Osteoblast (primary cell): ENCODE measurements at places on chromosomes 7 and 10.
A peak's percentile ranks its signal among the peaks of the same experiment; 100 is the strongest.

- DNase-seq, result no peak
Measured at GRCh38 chr10:96556003-96556402, 30.8 kb downstream of the TM9SF3 start.

- DNase-seq, result peak; percentile 87
Measured at GRCh38 chr10:31157123-31158010, 125.7 kb upstream of the ZNF438 start.

GRCh38 chr7:81659697-81660395, 110.0 kb downstream of the HGF start:
- no peak for DNase-seq

- DNase-seq, result no peak
Measured at GRCh38 chr7:31000161-31000693, 36.5 kb downstream of the GHRHR start.

DNA sequence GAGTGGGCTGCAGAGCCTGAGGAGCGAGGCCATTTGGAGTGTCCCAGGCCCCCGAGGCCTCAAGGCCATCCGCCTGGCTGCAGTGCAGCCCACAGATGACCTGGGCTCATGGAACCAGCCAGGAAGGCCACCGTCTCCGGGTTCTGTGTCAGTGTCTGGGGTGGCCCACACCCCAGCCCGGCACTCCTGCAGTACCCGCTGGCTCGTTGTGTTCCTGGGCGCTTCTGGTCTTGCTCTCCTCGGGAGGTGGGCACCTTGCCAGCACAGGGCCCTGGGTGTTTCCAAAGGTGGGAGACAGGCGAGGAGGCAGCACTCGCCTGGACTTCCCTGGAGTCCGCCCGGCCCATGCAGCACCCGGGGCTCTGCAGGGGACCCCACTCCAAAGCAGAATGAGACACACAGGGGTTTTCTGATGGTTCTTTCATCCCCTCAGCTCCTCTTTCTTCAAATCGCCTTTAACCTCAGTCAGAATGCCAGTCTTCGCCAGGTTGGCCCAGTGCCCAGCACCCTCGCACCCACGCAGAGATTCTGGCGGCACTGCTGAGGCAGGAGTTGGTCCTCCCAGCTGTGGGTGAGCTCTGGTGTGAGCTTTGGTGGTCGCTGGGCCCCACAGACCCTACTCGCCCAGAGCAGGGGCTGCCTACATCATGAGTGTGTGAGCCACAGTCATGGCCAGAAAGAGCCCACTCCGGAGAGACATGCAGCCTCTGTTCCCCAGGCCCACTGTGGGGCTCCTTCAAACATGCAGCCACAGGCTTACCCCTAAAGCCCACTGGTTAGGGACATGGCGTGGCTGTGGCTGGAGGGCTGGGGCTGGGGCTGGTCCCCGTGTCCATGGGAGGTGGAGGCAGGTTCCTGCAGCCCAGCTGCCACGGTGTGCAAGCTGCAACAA, 155.7 kb downstream of the EBF3 start:
- DNase-seq, result no peak

GRCh38 chr7:138902161-138902560, 79.0 kb downstream of the KIAA1549 start:
- no peak for DNase-seq

- no peak for DNase-seq
Measured at GRCh38 chr10:55400075-55400849, 599.2 kb upstream of the PCDH15 start.

- peak; percentile 61 for DNase-seq
Measured at GRCh38 chr10:88157981-88158465, 294.6 kb downstream of the PTEN start.

DNA sequence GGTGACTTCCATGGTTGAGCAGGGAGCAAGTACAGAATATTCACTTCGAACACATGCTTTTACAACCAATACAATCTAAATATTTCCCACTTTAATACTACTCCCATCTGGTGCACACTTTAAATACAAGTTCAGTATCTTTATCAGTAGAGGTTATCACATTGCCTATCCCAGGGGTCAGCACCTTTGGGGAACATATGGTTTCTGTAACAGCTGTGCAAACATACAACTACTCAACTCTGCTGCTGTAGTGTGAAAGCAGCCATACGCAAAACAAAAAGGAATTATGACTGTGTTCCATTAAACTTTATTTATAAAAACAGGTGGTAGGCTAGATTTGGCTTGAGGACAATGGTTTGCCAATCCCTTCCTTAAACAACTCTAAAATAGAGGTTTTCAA, 157.5 kb downstream of the XPNPEP1 start:
- no peak for DNase-seq

GRCh38 chr10:93921338-93921737, 27.6 kb downstream of the SLC35G1 start:
- DNase-seq, result no peak

DNA sequence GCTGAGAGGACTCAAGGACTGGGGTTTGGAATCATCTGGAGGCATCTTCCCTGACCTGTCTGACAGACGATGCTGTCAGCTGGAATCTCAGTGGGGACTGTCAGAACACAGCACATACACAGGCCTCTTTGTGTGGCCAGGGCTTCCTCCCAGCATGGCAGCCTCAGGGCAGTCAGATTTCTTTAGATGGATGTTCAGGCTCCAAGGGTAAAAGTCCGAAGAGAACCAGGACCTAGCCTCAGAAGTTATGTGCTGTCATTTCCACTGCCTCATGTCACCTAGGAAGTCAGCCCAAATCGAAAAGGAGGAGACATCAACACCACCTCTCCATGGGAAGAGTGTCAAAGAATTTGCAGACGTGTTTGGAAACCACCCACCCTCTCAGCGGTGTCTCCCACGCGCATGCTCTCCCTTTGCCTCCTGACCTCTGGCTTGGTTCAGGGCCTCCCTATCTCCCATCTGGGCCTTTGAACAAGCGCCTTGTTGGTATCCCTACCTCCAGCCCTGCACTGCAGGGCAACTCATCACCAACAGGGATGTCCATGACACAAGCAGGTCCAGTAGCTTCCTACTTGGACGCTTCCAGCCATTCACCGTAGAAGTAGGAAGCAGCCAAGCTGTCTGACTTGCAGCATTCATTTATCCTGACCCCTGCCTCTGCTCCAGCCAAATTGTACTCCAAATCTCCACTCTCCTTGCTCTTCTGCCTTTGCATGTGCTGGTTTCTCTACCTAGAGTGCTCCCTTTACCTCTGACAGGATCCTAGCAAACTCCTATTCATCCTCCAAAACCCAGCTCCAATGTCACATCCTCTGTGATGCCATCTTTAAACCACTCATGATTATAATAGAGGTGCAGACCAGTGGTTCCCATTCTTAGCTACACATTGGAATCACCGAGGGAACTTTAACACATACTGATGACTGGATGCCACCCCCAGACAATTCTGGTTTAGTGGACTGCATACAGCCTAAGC, 121.6 kb downstream of the OAT start:
- peak; percentile 71 for DNase-seq

GRCh38 chr7:136492366-136492765, 376.1 kb upstream of the CHRM2 start:
- no peak for DNase-seq

GRCh38 chr10:23373156-23373555, 28.6 kb upstream of the C10orf67 start:
- DNase-seq, result no peak

GRCh38 chr10:11386044-11386443, 225.4 kb downstream of the USP6NL start:
- no peak for DNase-seq

- DNase-seq, result peak; percentile 90
Measured at GRCh38 chr7:6705959-6706665, 635 bp downstream of the ZNF12 start.
